Chondrocyte (in vitro differentiated cells): ENCODE measurements at places on chromosomes 16 and 17. TPM values are rescaled to one million over a fixed set of nuclear protein-coding genes. Genes with fewer than 3 reads are reported as not detected.

DNA sequence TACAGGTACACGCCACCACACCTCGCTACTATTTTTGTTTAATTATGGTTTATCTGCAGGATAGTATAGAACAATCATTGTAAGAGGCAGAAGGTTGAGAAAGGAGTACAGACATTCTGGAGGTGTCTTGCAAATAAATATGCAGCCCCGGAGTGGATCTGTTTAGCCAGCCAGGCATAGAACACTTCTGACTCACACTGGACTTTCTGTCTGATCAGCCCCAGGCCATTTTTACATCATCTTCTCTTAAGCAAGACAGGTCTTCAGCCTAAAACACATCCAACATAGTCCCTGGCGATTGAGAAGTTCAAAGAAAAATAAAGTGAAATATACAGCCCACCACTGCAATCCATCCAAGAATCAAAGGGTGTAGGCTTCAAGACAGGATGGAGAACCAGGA lies 81.4 kb downstream of the XYLT1 start:
- DNase-seq, result no peak
- no peaks in the 10 kb centered on the region for H3K27me3 ChIP-seq
- no peaks in the 10 kb centered on the region for H3K36me3 ChIP-seq
- H3K4me3 ChIP-seq, result no peak overlapping the region

The C16orf46 gene
- total RNA-seq, result 0.35 to 0.36 TPM in 2 of 3 replicates, not detected in the other

The AHSP gene
- total RNA-seq, result not detected in 3 replicates

The CCL17 gene
- not detected in 3 replicates for total RNA-seq

The ATP1B2 gene
- 0.77 to 2.2 TPM (median 0.90 TPM) in 3 replicates for total RNA-seq

- H3K27ac ChIP-seq, result no peak overlapping the region
- no peaks in the 10 kb centered on the region for H3K4me1 ChIP-seq
- H3K36me3 ChIP-seq, result no peaks in the 10 kb centered on the region
- no peak for DNase-seq
- H3K4me3 ChIP-seq, result no peak overlapping the region
- peaks cover 8% of the 10 kb centered on the region for H3K27me3 ChIP-seq
These were observed 1238.8 kb downstream of the CDH11 start for GRCh38 chr16:63883091-63883490.

DNA sequence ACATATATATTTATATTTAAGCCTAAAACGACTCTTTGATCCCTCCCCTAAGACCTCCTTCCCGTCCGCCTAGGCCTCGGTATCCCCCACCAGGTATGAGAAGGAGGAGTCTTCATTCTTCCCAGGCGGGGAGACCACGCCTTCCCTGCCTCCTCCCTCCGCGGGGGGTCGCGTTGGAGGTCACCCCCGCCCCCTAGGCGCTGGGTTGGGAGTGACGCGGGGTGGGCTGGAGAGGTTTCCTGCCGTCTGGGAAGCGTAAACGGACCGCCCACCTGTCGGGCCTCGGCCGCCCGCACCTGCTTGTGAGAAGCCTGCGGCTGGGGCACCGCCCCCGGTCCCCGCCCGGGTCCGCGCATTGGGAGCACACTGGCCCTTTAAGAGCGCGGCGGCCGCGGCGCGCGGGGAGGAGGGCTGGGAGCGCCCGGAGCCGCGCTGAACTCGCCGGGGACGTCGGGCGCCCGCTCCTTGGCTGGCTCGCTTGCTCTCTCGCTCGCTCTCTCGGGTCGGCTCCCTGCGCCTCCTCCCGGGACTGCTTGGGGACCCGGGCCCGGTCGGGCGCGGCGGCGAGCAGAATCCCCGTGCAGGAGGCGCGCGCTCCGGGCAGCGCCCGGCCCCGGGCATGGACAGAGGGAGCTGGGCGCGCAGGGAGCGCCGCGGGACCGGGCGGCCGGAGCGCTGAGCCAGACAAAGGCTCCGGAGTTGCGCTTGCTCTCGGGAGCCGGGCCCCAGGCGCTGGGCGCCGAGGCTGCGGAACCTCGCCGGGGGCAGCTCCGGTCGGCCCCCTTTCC lies at the start of gene MMP15:
TSS of gene MMP15 (plus strand) at position 404 of the 788 bp plus-strand sequence. CDS start 597 bp downstream, outside the sequence.
- H3K27me3 ChIP-seq, result peaks cover 4% of the 10 kb centered on the region
- H3K36me3 ChIP-seq, result no peaks in the 10 kb centered on the region
- H3K27ac ChIP-seq, result no peak within 1 kb of the TSS

DNA sequence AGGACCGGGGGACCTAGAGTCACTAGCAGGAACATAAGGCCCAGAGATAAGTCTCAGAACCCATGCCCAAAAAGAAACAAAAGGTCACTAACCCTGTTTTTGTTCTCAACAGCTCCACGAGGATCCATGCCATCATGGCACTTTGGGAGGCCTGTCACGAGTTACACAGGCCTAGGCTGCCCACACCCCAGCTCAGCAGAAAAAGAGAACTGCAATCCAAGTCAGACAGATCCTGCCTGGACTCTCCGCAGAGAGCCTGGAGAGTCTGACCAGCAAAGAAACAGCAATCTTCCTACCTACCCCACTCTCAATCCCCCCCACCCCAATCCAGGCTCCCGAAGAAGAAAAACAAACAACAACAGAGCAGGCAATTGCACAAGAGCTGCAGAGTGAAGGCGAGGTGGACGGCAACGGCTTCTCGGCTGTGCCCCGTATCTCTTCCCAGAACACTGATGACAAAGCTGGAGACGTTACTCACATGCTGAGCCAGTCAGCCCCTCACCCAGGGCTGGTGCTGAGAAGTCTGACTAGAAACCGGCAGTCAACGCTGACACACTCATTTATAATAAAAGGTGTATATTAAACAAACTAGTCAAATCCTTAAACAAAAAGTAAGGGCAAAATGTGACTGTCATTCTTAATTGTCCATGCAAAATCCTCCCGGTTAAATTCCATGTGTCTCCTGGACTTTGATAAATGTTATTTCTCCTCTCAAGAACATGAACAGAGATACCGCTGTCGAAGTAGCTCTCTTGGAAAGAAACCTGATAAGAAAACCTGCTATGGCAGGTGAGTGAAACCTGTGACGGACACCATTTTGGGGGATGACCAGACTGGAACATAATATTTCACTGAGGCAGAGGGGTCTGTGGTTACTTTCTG lies 89.3 kb downstream of the SMG6 start:
- DNase-seq, result no peak
- no peaks in the 10 kb centered on the region for H3K27me3 ChIP-seq
- peaks cover 50% of the 10 kb centered on the region for H3K4me1 ChIP-seq
- peaks cover 7% of the 10 kb centered on the region for H3K36me3 ChIP-seq

DNA sequence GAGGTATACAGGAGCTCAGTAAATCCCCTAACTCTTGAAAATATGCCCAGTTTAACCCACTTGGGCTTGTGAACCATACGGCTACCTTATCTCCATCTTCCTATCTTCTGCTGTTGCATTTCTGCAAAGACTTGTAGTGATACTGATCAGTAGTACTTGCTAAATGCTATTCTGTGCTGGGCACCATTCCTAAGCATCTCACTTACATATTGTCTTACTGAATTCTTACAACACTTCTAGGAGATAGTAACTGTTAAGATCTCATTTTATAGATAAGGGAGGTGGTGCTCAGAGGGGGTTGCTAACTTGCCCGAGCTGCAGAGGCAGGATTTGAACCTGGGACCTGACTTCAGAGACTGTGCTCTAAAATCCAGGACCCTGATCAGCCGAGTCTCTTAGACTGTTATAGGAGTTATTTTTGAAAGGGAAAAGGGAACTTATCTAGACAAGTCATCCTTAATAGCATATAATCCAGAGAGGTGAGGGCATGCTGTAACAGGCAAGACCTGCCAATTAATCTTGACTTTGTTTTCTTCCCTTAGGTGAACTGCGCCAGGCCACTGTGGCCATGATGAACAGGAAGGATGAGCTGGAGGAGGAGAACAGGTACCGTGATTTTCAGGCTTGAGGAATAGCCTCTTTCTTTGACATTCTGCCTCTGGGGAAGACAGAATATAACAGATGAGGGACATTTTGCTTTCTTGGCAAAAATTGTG lies 149.7 kb downstream of the SNX29 start:
- peaks cover 2% of the 10 kb centered on the region for H3K36me3 ChIP-seq
- H3K4me3 ChIP-seq, result no peak overlapping the region
- H3K27me3 ChIP-seq, result no peaks in the 10 kb centered on the region
- H3K27ac ChIP-seq, result no peak overlapping the region
